ENCODE measurements at places on chromosomes 4 and X.

- DNase-seq, result no peak
Observed at GRCh38 chr4:177473991-177474390, 31.8 kb upstream of the AGA start.

GRCh38 chr4:143581331-143581946, 67.9 kb downstream of the SMARCA5 start:
- no peak for DNase-seq

DNA sequence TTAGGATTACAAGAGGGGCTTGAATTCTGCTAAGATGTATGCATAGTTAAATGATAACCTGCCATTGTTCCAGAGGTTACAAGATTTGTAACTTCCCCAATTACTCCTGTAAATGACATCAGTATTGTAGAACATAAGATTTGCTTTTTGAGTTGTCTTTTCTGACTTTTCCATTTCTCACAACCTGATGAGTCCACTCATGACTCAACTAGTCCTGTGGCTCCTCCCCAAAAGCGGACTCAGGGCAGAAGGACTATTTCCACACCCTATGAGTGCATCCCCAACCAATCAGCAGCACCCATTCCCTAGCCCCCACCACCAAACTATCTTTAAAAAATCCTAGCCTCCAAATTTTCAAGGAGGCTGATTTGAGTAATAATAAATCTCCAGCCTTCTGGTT, 54.7 kb downstream of the HOPX start:
- DNase-seq, result no peak

GRCh38 chr4:13088726-13089658, 395.1 kb downstream of the RAB28 start:
- DNase-seq, result no peak

DNA sequence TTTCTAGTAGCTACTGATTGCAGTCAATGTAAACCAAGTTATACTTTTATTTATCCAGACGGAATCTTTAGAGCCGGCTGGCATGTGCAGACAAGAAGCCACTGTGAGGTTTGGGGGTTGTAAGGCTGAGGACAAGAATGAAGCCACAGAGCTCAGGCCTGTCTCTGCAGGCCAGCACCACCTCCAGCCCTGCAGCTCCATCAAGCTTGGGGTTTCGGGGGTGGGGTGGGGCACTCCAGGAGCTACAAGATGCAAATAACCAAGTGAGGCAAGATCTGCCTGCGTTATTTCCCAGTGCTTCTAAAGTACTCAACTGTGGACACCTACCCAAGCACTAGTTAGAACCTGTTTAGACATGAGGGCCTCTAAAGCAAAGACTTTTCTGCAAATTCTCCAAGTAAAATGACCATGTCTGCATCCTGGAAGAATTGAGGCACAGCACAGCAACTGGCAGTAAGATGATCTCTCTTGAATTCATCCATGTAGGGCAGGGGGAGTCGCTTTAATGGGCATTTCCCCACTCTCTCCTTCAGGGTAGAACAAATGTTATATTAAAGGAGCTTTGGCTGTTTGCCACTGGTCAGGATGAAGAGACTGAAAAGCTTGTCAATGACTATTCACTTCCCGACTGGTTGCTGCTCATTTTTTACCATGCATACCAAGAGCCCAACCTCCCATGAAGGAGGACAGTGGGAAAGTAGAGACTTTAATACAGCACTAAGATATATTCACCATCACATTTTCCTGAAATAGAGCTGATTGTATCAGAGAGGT, 222.5 kb downstream of the MGST2 start:
- DNase-seq, result no peak

All from activated T-cell treated with anti-CD3 and anti-CD28 coated beads, Interleukin-2, amount 50 U/mL, for 4 hours (primary cell).